KG1 (cell line): ENCODE measurements at places on chromosomes 4 and X.

GRCh38 chr4:32988165-32988811 lies 2268.1 kb downstream of the PCDH7 start:
- no peak for DNase-seq

- DNase-seq, result no peak
These were observed 417.7 kb upstream of the GALNT7 start for GRCh38 chr4:172750910-172751309.

DNA sequence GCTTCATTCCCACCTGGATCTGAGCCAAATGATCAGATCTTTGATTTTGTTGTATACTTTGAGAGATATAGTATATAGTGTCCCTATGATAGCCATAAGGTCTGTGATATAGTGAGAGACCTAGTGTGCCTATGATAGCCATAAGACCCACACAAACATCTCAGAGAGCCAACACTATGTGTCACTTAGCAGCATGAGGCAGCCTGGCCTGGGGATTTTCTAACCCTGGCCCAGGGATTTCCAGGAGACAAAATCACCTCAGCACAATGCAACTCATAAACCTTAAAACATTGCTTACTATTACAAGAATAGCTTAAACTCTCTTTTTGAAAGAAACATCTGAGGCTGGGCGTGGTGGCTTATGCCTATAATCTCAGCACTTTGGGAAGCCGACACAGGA lies 23.2 kb upstream of the COL25A1 start:
- DNase-seq, result no peak

DNA sequence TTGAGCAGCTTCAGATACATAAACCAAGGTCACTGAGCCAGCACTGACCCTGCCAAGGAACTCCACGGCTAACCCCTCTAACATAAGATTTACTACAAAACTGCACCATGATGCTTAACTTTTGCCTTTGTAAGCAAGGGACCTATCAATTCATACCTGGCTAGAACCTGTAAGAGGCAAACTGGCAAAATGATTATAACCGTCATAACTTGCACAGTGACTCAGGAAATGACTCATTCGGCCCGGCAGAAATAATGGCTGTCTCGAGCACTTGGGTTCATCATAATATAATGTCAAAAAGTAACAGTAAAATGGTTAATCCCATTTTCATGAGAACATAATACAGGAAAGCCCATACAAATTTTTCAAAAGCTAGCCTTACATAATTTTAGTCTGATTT lies 17.2 kb downstream of the RASGEF1B start:
- no peak for DNase-seq

DNA sequence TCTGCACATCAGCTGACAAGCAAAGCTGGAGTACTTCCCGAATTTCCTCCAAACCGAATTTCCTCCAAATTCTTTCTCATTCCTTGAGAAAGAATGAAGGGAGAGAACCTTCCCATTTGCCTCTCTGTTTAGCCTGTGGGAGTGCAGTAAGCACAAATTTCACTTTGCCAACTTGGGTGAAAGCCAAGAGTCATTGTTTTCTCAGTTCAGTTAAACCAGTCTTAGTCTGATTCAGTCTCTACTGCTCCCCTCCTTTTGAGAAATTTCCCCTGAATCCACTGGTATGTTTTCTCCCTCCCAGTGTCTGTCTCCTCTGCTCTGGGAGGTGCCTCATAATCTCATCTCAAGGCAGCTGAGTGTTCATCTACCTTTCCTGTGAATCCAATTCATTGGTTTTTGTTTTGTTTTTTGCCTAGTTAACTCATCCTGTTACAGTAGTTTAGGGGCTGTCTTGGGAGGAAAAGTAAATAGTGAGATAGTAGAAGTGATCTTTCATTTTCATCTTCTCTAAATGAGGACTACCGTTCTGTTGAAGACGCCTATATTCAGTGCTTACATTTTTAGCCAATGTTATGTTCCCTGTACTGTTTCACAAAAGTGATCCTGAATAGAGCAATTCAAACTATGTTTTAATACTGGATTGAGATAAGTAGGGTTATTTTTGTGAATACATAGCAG lies 49.0 kb downstream of the SYTL5 start:
- no peak for DNase-seq

- DNase-seq, result no peak
These were observed 156.6 kb upstream of the CTSO start for GRCh38 chr4:156109943-156110900.

GRCh38 chrX:14832586-14832985 lies 40.3 kb downstream of the FANCB start:
- DNase-seq, result no peak

DNA sequence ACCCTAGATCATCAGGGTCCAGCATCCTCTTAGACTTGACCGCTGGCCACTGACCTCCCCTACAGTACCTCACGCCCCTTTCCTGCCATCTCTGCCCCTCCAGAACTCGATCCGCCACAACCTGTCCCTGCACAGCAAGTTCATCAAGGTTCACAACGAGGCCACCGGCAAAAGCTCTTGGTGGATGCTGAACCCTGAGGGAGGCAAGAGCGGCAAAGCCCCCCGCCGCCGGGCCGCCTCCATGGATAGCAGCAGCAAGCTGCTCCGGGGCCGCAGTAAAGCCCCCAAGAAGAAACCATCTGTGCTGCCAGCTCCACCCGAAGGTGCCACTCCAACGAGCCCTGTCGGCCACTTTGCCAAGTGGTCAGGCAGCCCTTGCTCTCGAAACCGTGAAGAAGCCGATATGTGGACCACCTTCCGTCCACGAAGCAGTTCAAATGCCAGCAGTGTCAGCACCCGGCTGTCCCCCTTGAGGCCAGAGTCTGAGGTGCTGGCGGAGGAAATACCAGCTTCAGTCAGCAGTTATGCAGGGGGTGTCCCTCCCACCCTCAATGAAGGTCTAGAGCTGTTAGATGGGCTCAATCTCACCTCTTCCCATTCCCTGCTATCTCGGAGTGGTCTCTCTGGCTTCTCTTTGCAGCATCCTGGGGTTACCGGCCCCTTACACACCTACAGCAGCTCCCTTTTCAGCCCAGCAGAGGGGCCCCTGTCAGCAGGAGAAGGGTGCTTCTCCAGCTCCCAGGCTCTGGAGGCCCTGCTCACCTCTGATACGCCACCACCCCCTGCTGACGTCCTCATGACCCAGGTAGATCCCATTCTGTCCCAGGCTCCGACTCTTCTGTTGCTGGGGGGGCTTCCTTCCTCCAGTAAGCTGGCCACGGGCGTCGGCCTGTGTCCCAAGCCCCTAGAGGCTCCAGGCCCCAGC lies 5.2 kb downstream of the FOXO4 start:
- DNase-seq, result no peak

DNA sequence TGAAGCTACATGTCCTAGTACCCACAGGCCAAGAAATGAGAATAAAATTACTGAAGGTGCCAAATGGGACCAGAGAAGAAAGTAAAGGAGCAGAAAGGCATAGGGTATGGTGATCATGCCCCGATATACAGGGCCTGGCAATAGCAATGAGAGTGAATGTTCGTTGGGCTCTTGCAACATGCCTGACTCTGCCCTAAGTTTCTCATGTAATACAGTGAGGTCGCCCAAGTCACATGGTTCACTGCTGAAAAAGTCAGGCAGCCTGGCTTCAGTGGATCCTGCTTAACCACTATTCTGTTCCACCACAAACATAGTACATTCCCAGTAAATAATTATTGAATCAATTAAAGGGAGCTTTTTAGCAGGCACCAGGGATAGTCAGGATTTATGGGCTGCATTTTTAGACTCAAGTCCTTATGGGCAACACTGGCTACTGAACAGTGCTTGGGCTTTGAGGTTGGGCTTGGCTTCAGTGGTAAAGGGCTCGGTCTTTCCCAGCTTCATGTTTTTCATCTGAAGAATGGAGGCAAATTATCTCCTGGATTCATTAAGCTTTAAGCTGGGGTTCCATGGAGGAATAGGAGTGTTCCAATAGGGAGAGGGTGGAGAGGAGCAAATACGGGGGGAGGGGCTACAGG lies 67.1 kb upstream of the ZNF518B start:
- no peak for DNase-seq

DNA sequence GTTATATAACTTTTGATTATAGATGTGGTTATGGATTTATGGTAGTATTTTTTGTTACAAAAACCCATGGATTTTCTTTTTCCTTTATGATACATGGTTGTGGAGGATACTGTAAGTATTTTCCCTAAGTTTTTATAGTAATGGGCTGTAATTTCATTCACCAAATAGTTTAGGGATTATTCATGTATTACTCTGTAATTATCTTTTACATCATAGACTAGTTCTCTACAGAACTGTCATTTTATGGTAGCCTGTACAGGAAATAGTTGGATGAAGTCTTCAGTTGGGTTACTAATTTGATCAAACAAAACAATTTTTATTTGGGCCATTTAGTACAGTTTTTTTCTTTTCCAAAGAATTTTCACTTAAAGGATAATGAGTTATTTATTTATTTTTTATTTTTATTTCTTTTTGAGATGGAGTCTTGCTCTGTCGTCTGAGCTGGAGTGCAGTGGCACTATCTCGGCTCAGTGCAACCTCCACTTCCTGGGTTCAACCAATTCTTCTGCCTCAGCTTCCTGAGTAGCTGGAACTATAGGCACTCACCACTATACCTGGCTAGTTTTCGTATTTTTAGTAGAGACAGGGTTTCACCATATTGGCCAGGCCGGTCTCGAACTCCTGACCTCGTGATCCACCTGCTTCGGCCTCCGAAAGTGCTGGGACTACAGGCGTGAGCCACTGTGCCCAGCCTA lies 42.1 kb downstream of the RBPJ start:
- no peak for DNase-seq

GRCh38 chr4:145098675-145099037 lies 545 bp downstream of the ABCE1 start:
- DNase-seq, result no peak

- DNase-seq, result no peak
These were observed 88.9 kb downstream of the RPS6KA6 start for GRCh38 chrX:84099120-84099519.

DNA sequence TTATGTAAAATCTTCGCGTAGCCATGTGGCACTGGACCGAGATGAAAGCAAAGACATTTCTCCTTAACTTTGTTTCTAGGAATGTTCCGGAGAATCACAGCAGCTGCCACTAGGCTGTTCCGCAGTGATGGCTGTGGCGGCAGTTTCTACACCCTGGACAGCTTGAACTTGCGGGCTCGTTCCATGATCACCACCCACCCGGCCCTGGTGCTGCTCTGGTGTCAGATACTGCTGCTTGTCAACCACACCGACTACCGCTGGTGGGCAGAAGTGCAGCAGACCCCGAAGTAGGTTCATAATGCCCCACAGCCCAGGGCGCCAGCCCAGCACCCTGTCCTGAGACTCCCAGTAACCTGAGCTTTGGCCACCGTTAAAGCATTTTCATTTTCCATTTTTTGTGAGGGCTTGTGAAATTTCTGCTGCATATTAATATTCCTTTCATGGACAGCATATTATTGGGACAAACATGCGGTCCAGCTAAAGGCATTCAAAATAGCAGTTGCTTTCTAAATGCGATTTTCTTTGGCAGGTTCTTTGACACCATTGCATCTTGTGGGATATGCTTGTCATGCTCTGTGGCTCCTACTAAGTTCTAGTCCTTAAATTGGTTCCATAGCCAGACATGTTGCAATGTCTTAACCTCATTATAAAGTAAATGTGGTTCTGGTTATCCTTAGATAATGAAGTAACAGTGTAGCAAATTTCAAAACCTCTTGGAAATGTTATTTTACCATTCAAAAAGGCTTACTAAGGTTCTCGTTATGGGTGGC lies 49.1 kb upstream of the MSANTD1 start:
- DNase-seq, result no peak

- DNase-seq, result no peak
These were observed 87.4 kb upstream of the PCDH7 start for GRCh38 chr4:30632751-30633150.

GRCh38 chr4:107519053-107519452 lies 201.0 kb downstream of the PAPSS1 start:
- DNase-seq, result no peak

- DNase-seq, result no peak
These were observed 24.2 kb downstream of the L1CAM start for GRCh38 chrX:153861733-153862310.

DNA sequence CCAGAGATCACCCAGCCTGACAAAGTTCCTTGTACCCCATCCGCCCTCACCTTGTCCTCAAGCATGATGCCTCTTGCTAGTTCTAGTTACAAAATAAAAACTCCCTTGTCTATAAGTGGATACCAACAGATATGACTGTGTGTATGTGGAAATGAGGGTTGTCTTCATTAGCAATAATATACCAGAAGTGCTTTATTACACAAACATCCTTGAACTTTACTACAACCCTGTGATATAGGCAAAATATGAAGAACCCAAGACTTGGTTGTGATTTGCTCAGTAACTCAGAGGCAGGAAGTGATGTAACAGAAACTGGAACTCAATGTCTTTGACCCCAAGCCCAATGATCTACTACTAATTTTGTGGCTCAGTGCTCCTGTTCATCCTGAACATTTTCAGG lies 97.6 kb downstream of the AKAP4 start:
- no peak for DNase-seq

GRCh38 chrX:132636080-132636479 lies 147.2 kb upstream of the MBNL3 start:
- DNase-seq, result no peak

- no peak for DNase-seq
These were observed 25.4 kb downstream of the CFAP299 start for GRCh38 chr4:80360900-80361299.

- no peak for DNase-seq
These were observed 191.1 kb upstream of the ANXA3 start for GRCh38 chr4:78360466-78360865.

DNA sequence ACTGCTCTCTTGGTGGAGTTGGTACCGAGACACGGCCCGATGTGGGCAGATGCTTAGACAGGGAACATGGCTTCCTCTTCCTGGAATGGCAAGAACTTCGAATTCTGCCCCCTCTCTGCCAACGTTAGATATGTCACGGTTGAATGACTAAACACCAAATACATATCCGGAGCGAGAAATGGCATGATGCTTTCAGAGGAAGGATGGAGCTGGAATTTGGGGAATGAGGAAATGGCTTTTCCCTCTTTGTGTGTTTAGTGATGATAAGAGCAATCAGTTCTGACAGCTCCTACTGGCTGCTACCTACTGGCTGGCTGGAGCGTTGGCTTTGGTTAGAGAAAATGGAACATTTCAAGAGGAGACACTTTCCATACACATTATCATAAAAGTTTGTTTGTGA lies 140.0 kb downstream of the DHRSX start:
- DNase-seq, result no peak

- no peak for DNase-seq
These were observed 15.5 kb downstream of the NKX3-2 start for GRCh38 chr4:13528821-13529127.

GRCh38 chrX:118825227-118825626 lies 1.6 kb downstream of the ZCCHC12 start:
- DNase-seq, result no peak

DNA sequence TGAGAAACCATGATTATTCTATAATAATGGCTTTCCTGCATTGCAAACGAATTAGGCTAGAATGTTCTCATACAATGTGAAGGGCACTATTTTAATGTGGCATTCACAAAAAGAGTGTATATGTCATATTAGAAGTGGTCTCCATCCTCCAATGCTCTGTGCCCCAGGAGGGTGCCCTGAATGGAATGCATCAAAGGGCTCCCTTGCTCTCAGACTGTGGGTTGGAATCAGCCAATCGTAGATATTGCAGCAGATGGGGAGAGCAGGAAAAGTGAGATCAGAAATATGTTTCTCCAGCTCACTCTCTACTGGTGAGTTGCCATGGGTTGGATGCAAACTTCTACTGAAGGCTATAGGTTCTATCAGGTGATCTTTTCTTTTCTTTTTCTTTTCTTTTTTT lies 11.9 kb upstream of the NSUN7 start:
- no peak for DNase-seq
